ENCODE measurements at places on chromosomes 6 and 20. TPM values are rescaled to one million over a fixed set of nuclear protein-coding genes. Genes with fewer than 3 reads are reported as not detected.

C20orf144 gene
- 0.12 TPM for polyA plus RNA-seq

MACROD2 gene
- 1.7 TPM for polyA plus RNA-seq

METTL24 gene
- 0.34 TPM for polyA plus RNA-seq

GJA10 gene
- polyA plus RNA-seq = not detected

GRCh38 chr20:6920991-6921613 lies 153.6 kb downstream of the BMP2 start:
- H3K27me3 ChIP-seq = no peaks in the 10 kb centered on the region
- DNase-seq = no peak
- no peaks in the 10 kb centered on the region for H3K4me1 ChIP-seq
- no peak overlapping the region for H3K27ac ChIP-seq
- H3K4me3 ChIP-seq = no peak overlapping the region

DNA sequence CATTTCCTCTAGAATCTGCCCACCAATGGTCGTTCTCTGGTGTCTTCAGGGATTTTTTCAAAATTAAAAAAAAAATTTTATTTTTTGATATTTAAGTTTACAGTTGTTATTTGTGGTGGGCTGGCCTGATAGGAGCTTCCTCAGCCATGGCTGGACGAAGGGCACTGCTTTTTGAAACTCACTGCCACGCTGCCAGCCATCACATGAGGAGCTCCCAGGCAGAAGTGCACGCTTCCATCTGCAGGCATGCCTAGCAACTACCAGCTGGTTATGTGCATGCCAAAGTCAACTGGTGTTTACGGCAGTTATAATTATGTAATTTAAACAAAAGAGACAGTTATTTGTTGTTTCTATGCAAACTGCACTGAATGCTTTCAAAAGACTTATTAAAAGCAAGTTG lies 105.1 kb downstream of the IRF4 start:
- H3K36me3 ChIP-seq = no peaks in the 10 kb centered on the region
- H3K27ac ChIP-seq = no peak overlapping the region
- H3K4me3 ChIP-seq = no peak overlapping the region
- H3K4me1 ChIP-seq = no peaks in the 10 kb centered on the region
- H3K27me3 ChIP-seq = no peaks in the 10 kb centered on the region

- H3K4me3 ChIP-seq = no peak overlapping the region
- H3K27ac ChIP-seq = no peak overlapping the region
- no peaks in the 10 kb centered on the region for H3K36me3 ChIP-seq
- H3K4me1 ChIP-seq = no peaks in the 10 kb centered on the region
These were observed 197.0 kb downstream of the BMP7 start for GRCh38 chr20:57069442-57069841.

DNA sequence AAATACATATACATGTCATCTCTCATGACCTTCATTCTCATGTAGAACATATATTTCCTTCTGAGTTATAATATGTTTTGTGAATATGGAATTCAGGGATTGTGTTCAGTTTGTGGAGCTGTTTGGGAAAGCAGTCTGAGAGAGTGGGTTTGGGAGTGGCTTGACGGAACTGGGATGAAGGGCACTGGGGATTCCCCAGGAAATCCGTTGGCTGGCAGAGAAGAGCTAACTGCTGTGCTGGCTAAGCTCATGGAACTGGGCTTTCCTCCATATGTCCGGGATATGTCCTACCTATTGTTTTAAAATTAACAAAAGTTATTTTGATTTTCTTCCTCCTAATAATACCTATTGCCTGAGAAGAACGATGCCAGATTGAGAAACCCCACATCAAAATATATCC lies 359.5 kb upstream of the FLRT3 start:
- H3K4me1 ChIP-seq = no peaks in the 10 kb centered on the region
- H3K36me3 ChIP-seq = no peaks in the 10 kb centered on the region
- DNase-seq = no peak
- no peaks in the 10 kb centered on the region for H3K27me3 ChIP-seq
- no peak overlapping the region for H3K4me3 ChIP-seq
- H3K27ac ChIP-seq = no peak overlapping the region

GRCh38 chr20:13059398-13060136 lies 50.8 kb downstream of the SPTLC3 start:
- no peaks in the 10 kb centered on the region for H3K27me3 ChIP-seq

GRCh38 chr6:25875563-25875905 lies 1.5 kb upstream of the SLC17A3 start:
- no peak overlapping the region for H3K4me3 ChIP-seq
- no peaks in the 10 kb centered on the region for H3K4me1 ChIP-seq
- H3K27me3 ChIP-seq = no peaks in the 10 kb centered on the region
- no peak overlapping the region for H3K27ac ChIP-seq
- H3K36me3 ChIP-seq = no peaks in the 10 kb centered on the region

DNA sequence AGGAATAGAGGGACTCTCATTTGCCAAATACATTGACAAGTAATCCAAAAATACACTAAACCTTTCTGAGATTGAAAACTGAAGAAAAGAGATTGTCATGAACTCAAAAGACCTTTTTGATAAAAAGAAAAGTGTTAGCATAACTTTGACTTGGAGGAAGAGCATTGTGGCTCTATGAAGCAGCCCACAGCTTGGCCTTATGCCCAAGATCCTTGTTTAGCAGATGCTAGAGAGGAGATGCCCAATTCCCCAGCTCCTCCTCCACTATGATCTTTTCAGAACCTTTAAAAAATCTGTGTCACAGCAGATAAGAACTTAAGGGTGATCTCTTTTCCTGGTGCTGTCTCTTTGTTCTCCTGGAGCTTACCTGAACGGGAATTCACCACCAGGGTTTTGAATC lies 35.8 kb upstream of the IGF2R start:
- peaks cover 18% of the 10 kb centered on the region for H3K4me1 ChIP-seq
- no peak overlapping the region for H3K4me3 ChIP-seq
- DNase-seq = no peak
- no peaks in the 10 kb centered on the region for H3K36me3 ChIP-seq

- H3K27me3 ChIP-seq = no peaks in the 10 kb centered on the region
- no peaks in the 10 kb centered on the region for H3K4me1 ChIP-seq
- H3K27ac ChIP-seq = no peak overlapping the region
- DNase-seq = no peak
- H3K36me3 ChIP-seq = no peaks in the 10 kb centered on the region
These were observed 775 bp downstream of the PFDN4 start for GRCh38 chr20:54208548-54209176.

GRCh38 chr6:131041814-131042213 lies 21.2 kb downstream of the EPB41L2 start:
- H3K4me3 ChIP-seq = no peak overlapping the region
- H3K36me3 ChIP-seq = no peaks in the 10 kb centered on the region
- no peaks in the 10 kb centered on the region for H3K27me3 ChIP-seq
- DNase-seq = no peak

DNA sequence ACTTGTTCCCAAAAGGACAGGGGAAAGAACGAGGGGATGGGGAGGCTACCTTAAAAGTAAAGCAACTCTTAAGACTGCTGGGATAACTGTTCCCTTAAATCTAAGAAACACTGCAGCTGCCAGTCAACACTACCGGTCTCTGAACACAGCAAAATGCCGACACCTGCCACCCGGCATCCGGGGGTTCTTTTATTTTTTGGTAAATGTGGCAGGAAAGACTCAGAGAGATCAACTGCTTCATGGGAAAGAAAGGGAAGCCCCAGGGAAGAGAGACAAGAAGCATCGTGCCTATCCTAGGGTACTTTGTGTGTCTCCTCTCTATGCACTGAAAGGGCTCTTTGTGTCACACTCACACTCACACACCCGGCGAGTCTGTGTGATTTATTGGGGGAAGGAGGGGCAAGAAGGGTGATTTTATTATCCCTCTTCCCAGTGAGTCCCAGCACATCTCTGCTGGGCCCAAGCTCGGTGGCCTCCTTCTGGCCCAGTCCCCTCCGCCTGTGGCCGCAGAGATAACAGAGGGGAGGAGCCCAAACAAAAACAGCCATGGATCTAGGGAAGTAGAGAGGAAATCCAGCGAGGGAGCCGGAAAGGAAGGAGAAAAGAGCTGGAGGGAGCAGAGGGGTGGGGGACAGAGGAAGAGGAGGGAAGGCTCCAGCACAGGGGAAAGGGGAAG lies 1.4 kb downstream of the FYN start:
- no peak for DNase-seq
- H3K4me3 ChIP-seq = peak overlapping the region; percentile 46
- H3K27me3 ChIP-seq = peaks cover 10% of the 10 kb centered on the region
- H3K27ac ChIP-seq = peak overlapping the region; percentile 52
- H3K36me3 ChIP-seq = no peaks in the 10 kb centered on the region
- H3K4me1 ChIP-seq = peaks cover 6% of the 10 kb centered on the region

DNA sequence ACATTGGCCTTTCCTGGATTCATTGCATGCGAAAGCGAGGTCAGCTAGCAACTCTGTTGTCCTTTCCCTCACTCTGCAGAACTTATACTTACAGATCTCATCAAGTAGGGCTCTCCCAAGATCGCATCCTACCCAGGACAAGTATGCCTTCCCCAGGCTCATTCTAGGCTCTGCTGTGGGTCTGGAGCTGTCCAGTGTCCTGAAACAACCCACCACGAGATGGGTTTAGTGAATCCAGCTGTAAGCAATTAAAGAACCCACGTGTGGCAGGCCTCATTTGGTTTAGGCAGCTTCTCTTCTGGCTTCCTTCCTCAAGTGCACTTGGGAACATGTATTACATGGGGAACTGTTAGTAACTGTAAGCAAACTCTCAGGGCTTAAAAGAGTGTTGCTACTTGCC lies 406.5 kb upstream of the CHD6 start:
- H3K36me3 ChIP-seq = no peaks in the 10 kb centered on the region
- no peaks in the 10 kb centered on the region for H3K27me3 ChIP-seq
- DNase-seq = no peak
- no peak overlapping the region for H3K27ac ChIP-seq
- H3K4me3 ChIP-seq = no peak overlapping the region

DNA sequence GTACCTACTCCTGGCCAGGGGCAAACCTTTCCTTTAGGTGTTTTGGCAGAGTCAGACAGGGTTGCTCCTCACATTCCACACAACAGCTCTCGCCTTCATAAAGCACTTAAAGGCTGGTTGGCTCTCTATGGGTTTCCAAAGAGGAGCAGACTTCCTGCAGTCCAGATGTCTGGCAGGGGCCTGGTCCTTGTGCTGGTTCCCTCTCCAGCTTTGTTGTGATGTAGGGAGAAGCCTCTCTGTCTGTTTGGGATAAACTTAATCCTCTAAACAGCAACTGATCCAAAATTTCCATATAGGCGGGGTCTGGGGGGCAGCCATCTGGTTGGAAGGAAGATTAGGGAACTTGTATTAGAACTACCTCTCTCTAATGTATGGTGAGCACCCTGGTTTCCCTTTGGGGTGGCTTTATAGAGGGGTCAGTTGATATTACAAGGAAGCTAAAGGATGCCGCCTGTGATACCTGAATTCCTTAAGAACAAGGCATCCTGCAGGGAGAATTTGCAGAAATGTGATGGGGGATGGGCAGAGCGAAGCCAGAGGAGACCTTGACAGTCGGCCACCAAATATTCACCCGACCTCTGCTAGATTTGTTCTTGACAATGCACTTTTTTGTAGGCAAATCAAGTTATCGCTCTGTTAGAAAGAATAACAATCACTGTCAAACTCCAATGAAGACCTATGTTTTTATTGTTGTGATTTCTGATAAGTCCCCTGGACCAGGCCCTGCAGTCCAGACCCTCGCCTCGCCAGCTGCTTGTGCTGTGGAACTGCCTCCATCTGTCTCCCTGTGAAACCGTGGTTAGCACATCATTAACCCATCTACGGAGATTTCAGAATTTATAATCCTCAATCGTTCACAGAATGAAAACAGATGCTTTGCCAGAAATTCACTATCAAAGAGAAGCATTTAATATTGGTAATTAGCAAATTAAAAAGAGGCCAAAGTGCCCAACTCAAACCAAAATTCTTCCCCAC lies 94.0 kb upstream of the RALGAPA2 start:
- no peaks in the 10 kb centered on the region for H3K4me1 ChIP-seq
- no peaks in the 10 kb centered on the region for H3K27me3 ChIP-seq
- no peak overlapping the region for H3K4me3 ChIP-seq
- H3K27ac ChIP-seq = no peak overlapping the region
- DNase-seq = no peak

GRCh38 chr6:111683749-111684267 lies 78.1 kb upstream of the TRAF3IP2 start:
- H3K27me3 ChIP-seq = no peaks in the 10 kb centered on the region
- no peaks in the 10 kb centered on the region for H3K36me3 ChIP-seq
- DNase-seq = no peak
- H3K4me3 ChIP-seq = no peak overlapping the region
- H3K27ac ChIP-seq = peak overlapping the region; percentile 8
